ENCODE measurements at places on chromosomes 4 and X.

GRCh38 chrX:39903937-39904336, 193.8 kb downstream of the BCOR start:
- H3K4me3 ChIP-seq: no peak overlapping the region
- H3K36me3 ChIP-seq: no peaks in the 10 kb centered on the region
- H3K27ac ChIP-seq: no peak overlapping the region
- DNase-seq: no peak

- no peak overlapping the region for H3K27ac ChIP-seq
- no peaks in the 10 kb centered on the region for H3K36me3 ChIP-seq
- H3K4me1 ChIP-seq: no peaks in the 10 kb centered on the region
- H3K27me3 ChIP-seq: no peaks in the 10 kb centered on the region
- H3K4me3 ChIP-seq: no peak overlapping the region
- DNase-seq: no peak
Measured at GRCh38 chr4:136002316-136002715, 1530.0 kb downstream of the PCDH18 start.

GRCh38 chr4:26028793-26029567, 115.0 kb downstream of the SMIM20 start:
- no peak overlapping the region for H3K27ac ChIP-seq
- peak overlapping the region; percentile 27 for H3K4me3 ChIP-seq
- DNase-seq: peak; percentile 65
- H3K4me1 ChIP-seq: peaks cover 16% of the 10 kb centered on the region
- no peaks in the 10 kb centered on the region for H3K36me3 ChIP-seq

GRCh38 chr4:138805736-138806135, 209.8 kb upstream of the NOCT start:
- no peaks in the 10 kb centered on the region for H3K27me3 ChIP-seq
- no peak overlapping the region for H3K27ac ChIP-seq
- H3K4me1 ChIP-seq: no peaks in the 10 kb centered on the region
- DNase-seq: no peak
- no peak overlapping the region for H3K4me3 ChIP-seq
- H3K36me3 ChIP-seq: no peaks in the 10 kb centered on the region

GRCh38 chr4:8269535-8270417, at the start of gene HTRA3:
HTRA3 (plus strand) TSS chr4:8269754; CDS start chr4:8269969, 215 bp downstream.
- H3K36me3 ChIP-seq: no peaks in the 10 kb centered on the region
- peaks cover 22% of the 10 kb centered on the region for H3K4me1 ChIP-seq
- DNase-seq: peak; percentile 43
- peak within 1 kb of the TSS; percentile 13 for H3K27ac ChIP-seq
- no peaks in the 10 kb centered on the region for H3K27me3 ChIP-seq

GRCh38 chr4:125994430-125994829, 679.7 kb downstream of the FAT4 start:
- H3K36me3 ChIP-seq: no peaks in the 10 kb centered on the region
- H3K4me3 ChIP-seq: no peak overlapping the region
- DNase-seq: no peak
- no peak overlapping the region for H3K27ac ChIP-seq

DNA sequence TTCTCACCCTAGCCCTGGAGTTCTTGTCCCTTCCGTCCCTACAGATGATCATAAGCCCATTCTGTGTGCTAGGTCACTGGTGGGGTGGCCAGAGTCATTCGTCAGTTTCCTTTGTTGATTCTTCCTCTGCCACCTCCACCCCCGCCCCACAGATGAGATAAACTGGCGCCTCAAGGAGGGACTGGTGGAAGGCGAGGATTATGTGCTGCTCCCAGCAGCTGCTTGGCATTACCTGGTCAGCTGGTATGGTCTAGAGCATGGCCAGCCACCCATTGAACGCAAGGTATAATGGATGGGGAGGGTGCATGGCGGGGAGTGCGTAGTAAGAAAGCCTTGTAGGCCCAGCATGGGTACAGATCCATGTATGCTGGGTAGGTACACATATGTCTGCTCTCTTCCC, 6.4 kb downstream of the USP11 start:
- H3K4me3 ChIP-seq: no peak overlapping the region
- H3K27me3 ChIP-seq: no peaks in the 10 kb centered on the region
- DNase-seq: no peak

DNA sequence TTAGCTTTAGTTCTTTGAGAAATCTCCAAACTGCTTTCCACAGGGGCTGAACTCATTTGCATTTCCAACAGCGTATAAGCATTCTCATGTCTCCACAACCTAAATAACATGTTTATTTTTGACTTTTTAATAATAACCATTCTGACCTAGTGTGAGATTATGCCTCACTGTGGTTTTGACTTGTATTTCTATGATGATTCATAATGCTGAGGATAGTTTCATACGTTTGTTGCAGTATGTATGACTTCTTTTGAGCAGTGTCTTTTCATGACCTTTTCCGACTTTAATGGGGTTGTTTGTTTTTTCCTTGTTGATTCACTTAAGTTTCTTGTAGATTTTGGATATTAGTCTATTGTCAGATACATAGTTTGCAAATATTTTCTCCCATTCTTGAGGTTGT, 1833.0 kb upstream of the PCDH10 start:
- no peaks in the 10 kb centered on the region for H3K4me1 ChIP-seq
- no peak overlapping the region for H3K27ac ChIP-seq
- no peak for DNase-seq
- no peak overlapping the region for H3K4me3 ChIP-seq
- H3K27me3 ChIP-seq: no peaks in the 10 kb centered on the region

- DNase-seq: no peak
- no peaks in the 10 kb centered on the region for H3K4me1 ChIP-seq
- H3K27me3 ChIP-seq: no peaks in the 10 kb centered on the region
Measured at GRCh38 chr4:24603343-24603742, 19.0 kb upstream of the DHX15 start.

GRCh38 chrX:110915570-110915969, 120.0 kb upstream of the CHRDL1 start:
- DNase-seq: no peak
- no peak overlapping the region for H3K4me3 ChIP-seq
- no peaks in the 10 kb centered on the region for H3K27me3 ChIP-seq
- H3K27ac ChIP-seq: no peak overlapping the region

- H3K4me3 ChIP-seq: peak overlapping the region; percentile 56
- H3K27ac ChIP-seq: peak overlapping the region; percentile 84
- no peaks in the 10 kb centered on the region for H3K36me3 ChIP-seq
- DNase-seq: peak; percentile 54
- H3K4me1 ChIP-seq: no peaks in the 10 kb centered on the region
Measured at GRCh38 chrX:74536832-74537371, 77.5 kb downstream of the RLIM start.

- H3K36me3 ChIP-seq: no peaks in the 10 kb centered on the region
- H3K4me1 ChIP-seq: no peaks in the 10 kb centered on the region
- H3K27me3 ChIP-seq: no peaks in the 10 kb centered on the region
Measured at GRCh38 chrX:110684653-110685052, 111.0 kb downstream of the CHRDL1 start.

GRCh38 chr4:16196482-16197393, 29.5 kb downstream of the TAPT1 start:
- DNase-seq: no peak
- no peak overlapping the region for H3K27ac ChIP-seq
- H3K4me1 ChIP-seq: peaks cover 7% of the 10 kb centered on the region
- no peaks in the 10 kb centered on the region for H3K27me3 ChIP-seq

GRCh38 chr4:152359208-152360044, 176.5 kb downstream of the FBXW7 start:
- no peaks in the 10 kb centered on the region for H3K36me3 ChIP-seq
- no peak for DNase-seq
- no peak overlapping the region for H3K27ac ChIP-seq
- no peak overlapping the region for H3K4me3 ChIP-seq
- H3K27me3 ChIP-seq: no peaks in the 10 kb centered on the region

GRCh38 chrX:151762802-151763201, 28.3 kb downstream of the CNGA2 start:
- DNase-seq: no peak
- no peak overlapping the region for H3K27ac ChIP-seq
- no peaks in the 10 kb centered on the region for H3K36me3 ChIP-seq

GRCh38 chr4:121796283-121796682, 4.8 kb upstream of the EXOSC9 start:
- DNase-seq: no peak
- peaks cover 2% of the 10 kb centered on the region for H3K4me1 ChIP-seq
- no peak overlapping the region for H3K4me3 ChIP-seq
- no peaks in the 10 kb centered on the region for H3K27me3 ChIP-seq
- no peaks in the 10 kb centered on the region for H3K36me3 ChIP-seq

DNA sequence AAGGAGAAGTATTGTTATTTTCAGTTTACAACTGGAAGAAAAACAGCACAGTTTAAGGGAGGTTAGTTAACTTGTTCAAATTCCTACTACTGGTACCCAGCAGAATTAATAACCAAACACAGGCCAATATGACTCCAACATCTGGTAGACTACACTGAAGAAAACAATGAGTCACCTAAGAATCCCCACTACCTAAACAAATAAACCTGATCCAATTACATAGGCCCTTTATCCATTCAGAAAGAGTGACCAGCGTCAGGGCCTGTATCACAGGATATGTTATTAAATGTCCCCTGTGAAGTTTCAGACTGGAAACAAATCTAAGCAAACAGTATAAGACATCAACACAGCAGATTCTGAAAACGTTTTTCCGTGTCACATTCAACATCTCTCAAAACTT, 492.5 kb upstream of the INTU start:
- no peaks in the 10 kb centered on the region for H3K27me3 ChIP-seq
- H3K27ac ChIP-seq: no peak overlapping the region
- no peak overlapping the region for H3K4me3 ChIP-seq
- H3K4me1 ChIP-seq: no peaks in the 10 kb centered on the region
- H3K36me3 ChIP-seq: no peaks in the 10 kb centered on the region
- no peak for DNase-seq

DNA sequence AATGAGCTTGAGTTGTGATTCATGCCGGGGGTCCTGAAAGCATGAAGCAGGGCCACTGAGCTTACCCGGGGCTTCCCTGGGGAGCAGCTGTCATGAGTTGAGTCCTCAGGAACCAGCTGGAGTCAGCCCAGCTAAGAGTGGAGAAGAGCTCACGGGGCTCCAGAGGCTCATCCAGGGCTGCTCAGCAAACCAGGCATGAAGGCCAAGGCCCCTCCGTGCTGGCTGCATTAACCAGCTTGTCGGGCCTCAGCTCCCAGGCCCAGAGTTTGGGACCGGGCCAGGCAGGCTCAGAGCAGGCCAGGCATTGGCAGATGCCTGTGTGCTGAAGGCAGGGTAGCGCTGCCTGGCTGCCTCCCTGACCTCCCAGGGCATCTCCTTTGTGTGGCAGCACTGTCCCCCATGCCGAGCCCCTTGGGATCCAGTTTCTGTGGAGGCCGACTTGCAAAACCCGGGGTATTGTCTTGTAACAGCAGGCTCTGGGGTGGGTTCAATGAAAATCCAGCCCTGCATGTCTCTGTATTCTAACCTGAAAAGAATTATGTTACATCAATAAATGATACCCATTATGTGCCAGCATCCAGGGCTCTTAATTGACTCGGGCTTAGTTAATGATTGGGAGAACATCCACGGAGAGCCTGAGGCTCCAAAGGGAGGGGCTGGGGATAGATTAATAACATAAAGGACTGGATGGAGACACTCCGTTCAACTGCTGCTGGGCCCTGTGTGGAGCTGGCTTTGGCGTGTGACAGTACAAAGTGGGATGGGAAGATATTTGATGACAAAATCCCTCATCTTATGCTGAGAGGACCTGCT, 68.0 kb upstream of the MSX1 start:
- H3K4me3 ChIP-seq: no peak overlapping the region
- no peak overlapping the region for H3K27ac ChIP-seq
- H3K27me3 ChIP-seq: no peaks in the 10 kb centered on the region
- no peaks in the 10 kb centered on the region for H3K36me3 ChIP-seq
- no peak for DNase-seq

DNA sequence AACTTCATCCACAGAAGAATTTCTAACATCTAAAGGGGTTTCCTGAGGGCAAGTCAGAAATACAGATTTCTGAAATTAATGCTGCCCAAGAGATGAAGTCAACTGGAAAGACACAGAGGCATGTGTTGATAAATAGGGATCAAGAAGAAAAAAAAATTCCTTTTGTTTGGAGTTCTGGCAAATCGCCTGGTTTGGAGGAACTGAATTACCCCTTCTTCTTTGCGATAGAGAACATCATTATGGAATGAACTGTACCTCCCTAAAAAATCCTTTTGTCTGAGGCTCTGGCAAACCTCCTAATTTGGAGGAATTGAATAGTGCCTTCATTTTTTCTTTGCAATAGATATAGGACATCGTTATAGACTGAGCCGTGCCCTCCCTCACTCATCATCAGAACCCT, 200.9 kb downstream of the DHRSX start:
- H3K27ac ChIP-seq: no peak overlapping the region
- H3K4me1 ChIP-seq: peaks cover 3% of the 10 kb centered on the region
- H3K36me3 ChIP-seq: no peaks in the 10 kb centered on the region
- no peak for DNase-seq

DNA sequence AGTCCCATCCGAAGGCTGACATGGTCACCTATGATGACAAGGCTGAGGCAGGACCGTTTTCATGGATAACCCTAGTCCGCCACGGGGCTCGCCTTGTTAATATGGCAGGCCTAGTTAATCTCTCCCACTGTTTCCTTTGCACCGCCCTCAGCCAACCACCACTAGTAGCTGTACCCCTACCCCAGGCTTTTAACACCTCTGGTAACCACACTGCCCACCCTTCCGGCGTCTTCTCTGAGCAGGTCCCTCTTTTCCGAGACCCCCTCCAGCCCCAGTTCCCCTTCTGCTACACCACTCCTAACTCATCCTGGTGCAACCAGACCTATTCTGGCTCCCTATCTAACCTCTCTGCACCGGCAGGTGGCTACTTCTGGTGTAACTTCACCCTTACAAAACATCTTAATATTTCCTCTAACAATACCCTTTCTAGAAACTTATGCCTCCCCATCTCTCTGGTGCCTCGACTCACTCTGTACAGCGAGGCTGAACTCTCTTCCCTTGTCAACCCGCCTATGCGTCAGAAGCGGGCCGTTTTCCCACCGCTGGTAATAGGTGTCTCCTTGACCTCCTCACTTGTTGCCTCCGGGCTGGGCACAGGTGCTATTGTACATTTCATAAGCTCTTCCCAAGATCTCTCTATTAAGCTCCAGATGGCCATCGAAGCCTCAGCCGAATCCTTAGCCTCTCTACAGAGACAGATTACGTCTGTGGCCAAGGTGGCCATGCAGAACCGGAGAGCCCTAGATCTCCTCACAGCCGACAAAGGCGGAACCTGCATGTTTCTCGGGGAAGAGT, 964.4 kb downstream of the RPA4 start:
- H3K36me3 ChIP-seq: no peaks in the 10 kb centered on the region
- H3K4me3 ChIP-seq: no peak overlapping the region
- H3K27ac ChIP-seq: no peak overlapping the region
- H3K27me3 ChIP-seq: no peaks in the 10 kb centered on the region

GRCh38 chr4:56773346-56773745, 48.2 kb downstream of the SPINK2 start:
- H3K4me3 ChIP-seq: no peak overlapping the region
- peaks cover 6% of the 10 kb centered on the region for H3K4me1 ChIP-seq
- DNase-seq: no peak
- no peak overlapping the region for H3K27ac ChIP-seq
- H3K27me3 ChIP-seq: no peaks in the 10 kb centered on the region

GRCh38 chr4:149718500-149718899, 97.1 kb downstream of the IQCM start:
- no peak overlapping the region for H3K4me3 ChIP-seq
- H3K36me3 ChIP-seq: no peaks in the 10 kb centered on the region
- H3K27me3 ChIP-seq: no peaks in the 10 kb centered on the region
- no peak overlapping the region for H3K27ac ChIP-seq
- no peak for DNase-seq

GRCh38 chr4:152935631-152936445, at the start of gene FHDC1:
FHDC1 (plus strand) TSS chr4:152936323; CDS start chr4:152943058, 6,735 bp downstream.
- H3K4me3 ChIP-seq: peak within 1 kb of the TSS; percentile 60
- H3K27me3 ChIP-seq: no peaks in the 10 kb centered on the region
- H3K27ac ChIP-seq: peak within 1 kb of the TSS; percentile 19
- H3K4me1 ChIP-seq: peaks cover 4% of the 10 kb centered on the region
- peak; percentile 29 for DNase-seq
- no peaks in the 10 kb centered on the region for H3K36me3 ChIP-seq

Measured in testis (tissue), 5 donors.